ENCODE measurements at places on chromosomes 2 and 18.

DNA sequence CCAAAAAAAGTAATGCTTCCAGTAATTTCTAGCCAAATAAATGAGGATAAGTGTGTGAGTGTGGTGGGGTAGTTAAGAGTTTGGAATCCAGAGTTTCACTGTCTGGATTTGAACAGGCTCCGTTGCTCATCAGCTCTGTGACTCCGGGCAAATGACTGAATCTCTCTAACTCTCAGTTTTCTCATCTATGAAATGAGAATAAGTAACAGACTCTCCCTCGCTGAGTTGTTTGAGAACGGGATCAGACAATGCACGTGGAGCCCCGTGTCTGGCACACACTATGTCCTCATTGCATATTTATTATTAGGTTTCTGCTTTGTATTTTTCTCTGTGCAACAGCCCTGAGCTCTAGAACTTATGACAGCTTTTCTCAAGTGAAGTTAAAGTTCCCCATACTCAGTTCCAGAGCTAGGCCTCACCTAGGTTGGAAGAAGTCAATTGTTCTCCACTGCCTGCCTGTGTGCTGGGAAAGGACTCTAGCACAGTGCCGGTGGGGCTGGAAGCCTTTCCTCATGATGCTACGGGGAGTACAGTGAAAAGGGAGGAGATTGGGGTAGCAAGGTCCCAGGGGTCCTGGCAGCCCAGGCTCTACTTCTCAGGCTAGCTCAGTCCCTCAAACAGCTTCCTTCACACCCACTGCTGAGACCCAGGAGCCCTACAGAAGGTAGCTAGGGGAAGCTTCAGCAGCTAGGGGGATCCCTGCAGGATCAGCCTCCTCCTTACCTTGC lies 1.7 kb upstream of the ICOS start:
- DNase-seq: no peak

DNA sequence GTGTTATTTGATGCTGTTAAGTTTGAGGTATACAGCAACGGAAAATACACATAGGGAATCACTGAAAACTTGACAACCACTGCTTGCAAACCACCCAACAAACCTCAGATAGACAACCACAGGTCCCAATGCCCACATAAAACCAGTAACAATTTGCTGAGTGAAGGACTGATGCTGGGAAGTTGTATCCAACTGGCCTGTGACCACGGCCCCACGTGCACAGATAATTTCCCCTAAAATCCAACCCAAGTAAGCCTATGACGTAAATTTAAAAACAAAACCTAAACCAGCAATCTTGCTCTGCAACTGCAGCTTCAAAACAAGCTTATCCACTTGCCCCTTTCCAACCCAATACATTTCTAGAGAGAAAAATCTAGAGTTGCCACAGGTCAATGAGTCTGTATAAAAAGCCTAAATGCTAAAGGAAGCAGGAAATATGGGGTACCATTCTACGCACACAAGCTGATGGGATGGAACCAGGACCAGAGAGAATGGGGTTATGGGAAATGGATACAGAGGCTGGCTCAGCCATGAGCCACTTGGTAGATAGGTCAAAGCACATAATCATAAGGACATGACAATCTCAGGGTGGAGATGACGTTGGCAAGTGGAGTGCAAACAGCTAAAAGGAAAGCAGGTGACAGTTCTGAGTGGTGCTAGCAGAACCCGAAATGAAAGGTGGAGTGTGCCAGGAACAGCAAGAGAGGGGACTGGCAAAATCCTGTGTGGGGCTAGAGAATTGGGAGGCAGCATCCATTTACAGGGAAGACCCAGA lies 27.8 kb upstream of the CREB1 start:
- no peak for DNase-seq

DNA sequence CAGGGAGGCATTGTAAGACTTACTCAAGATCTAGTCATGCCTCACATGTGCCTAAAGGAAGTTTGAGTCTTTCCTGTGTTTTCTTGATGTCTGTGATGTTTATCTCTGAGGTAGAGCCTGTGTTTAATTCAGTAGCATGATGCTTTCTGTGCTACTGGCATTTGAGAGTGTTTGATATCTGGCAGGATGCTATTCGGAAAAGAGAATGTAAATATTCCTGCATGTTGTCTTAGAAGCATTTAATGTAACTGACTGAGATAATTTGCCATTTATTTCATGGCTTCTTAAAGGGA lies 58.8 kb downstream of the GREB1L start:
- DNase-seq: no peak

GRCh38 chr2:121748202-121748601 lies 7.2 kb upstream of the TSN start:
- DNase-seq: no peak

GRCh38 chr2:169933124-169933711 lies 106.0 kb downstream of the UBR3 start:
- no peak for DNase-seq

GRCh38 chr2:11387100-11387390 lies 42.6 kb upstream of the ROCK2 start:
- DNase-seq: no peak

DNA sequence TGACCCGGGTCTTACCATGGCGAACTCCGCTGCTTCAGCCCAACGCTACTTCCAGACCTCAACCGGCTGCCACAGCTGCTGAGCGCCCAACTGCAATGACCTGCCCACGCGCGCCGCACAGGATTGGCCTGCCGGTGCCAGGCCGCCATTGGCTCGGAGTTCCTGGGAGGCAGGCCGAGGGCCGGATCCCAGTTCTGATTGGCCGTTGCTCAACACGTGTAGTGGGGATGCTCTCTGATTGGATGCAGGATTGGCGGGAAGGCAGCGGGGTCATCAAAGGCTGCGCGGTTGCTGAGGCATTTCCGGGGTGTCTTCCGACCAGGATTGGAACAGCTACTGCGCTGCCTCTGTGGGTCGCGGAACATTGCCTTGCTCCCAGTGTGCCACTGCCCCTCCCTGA lies at the start of gene TUBA3E:
TSS of gene TUBA3E (minus strand) at position 97 of the 400 bp plus-strand sequence. CDS start at position 18, 79 bp downstream.
- DNase-seq: no peak

- DNase-seq: no peak
These were observed 102.8 kb upstream of the UBXN4 start for GRCh38 chr2:135638825-135639224.

DNA sequence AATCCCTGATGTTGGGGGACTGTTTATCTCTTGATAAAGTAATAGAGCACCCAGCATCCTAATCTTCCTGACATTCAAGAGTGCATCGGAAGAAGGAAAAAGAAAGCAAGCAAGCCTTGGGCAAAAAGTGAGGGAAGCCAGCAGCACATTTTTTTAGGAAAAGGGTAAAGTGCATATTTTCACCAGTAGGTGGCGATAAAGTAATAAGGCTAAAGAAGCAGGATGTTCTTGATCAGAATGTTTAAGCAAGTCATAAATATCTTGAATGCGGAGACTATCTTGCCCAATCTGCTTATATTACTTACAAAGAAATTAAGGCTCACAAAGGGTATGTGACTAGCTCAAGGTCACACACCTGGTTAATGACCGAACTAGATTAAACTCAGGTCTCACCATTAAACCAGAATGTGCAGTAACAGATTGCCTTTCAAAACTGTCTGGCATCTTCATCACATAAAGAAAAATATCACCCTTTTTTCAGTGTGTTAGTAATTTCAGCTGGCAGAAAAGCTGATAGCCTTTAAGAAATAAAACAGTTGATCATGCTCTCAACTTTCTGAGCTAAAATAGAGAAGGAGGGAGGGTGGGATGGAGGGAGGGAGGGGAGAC lies 83.8 kb downstream of the VIT start:
- DNase-seq: no peak

- no peak for DNase-seq
These were observed 239.4 kb upstream of the LYPD1 start for GRCh38 chr2:132909427-132909826.

- no peak for DNase-seq
These were observed 37.2 kb upstream of the DNMT3A start for GRCh38 chr2:25378731-25379490.

- no peak for DNase-seq
These were observed 30.5 kb downstream of the MAL start for GRCh38 chr2:95056044-95056443.

GRCh38 chr2:202052235-202052634 lies 18.6 kb downstream of the FZD7 start:
- DNase-seq: no peak

DNA sequence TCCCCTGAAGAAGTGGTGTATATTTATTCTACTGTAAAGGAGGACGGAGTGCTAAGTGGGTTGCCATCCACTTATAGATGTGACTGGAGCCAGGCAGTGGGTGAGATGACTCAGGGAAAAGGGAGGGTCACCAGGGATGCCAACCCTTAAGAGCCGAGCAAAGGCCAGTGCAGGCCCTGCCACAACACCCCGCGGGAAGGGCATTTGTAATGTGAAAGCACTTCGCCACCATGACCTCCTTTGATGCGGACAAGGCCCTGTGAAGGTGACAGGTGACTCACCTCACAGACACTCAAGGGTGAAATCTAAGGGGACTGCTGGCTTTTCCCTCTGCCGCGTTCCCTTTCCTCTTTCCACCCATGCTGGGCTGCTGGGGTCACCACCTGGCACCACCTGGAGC lies 50.2 kb upstream of the MRPL33 start:
- DNase-seq: no peak

DNA sequence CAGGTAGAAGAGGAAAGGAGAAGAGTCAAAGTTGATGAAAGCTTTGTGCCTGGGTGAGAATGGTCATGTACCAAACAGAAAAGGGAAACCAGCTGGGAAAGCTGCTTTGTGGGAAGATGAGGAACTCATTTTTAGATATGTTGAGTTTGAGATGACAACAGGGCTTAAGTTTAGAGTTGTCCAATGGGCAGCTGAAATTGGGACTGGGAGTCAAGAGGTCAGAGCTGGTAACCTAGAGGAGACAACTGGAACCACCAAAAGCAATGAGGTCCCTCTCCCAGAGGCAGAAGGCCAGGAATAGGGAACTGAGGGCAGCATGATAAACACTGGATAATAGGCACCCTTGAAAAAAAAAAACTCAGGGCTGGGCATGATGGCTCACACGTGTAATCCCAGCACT lies 48.8 kb downstream of the SLC4A1AP start:
- DNase-seq: no peak

GRCh38 chr2:113703386-113704299 lies 52.8 kb downstream of the SLC35F5 start:
- DNase-seq: no peak

DNA sequence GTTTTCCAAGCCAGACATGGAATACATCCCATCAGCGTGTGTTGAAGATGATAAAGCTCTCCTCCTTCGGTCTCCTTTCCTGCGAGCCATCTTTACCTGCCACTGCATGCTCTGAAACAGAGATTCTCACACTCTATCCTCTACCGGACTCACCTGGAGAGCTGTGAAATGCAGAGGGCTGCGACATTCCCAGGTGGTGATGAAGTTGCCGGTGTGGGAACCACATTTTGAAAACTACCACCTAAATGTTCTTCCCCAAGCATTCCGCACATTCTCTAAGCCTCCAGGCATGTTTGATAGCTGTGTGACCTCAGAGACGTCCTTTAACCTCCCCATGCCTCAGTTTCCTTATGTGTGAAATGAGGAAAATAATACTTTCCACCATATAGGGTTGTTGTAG lies 226.2 kb upstream of the RAB6C start:
- no peak for DNase-seq

- DNase-seq: no peak
These were observed 18.1 kb downstream of the CAPN14 start for GRCh38 chr2:31199206-31199605.

GRCh38 chr18:36633961-36634412 lies 194.8 kb downstream of the TPGS2 start:
- DNase-seq: no peak

DNA sequence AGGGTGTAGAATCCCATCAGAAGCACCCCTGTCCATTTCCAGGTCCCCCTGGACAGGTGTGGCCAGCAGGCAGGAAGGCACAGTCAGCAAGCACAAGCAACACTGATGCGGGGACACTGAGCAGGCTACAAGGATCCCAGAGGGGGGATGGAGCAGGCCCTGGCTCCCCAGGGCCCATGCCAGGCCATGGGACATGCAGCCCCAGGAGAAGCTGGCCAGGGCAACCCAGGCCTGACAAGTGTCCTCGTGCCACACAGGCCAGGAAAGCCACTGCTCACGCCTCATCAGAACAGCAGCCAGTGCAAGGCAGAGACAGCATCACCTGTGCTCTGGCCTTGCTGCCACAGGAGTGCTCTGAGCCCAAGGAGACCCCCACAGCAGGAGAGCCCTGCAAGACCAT lies 14.1 kb upstream of the GPC1 start:
- no peak for DNase-seq

GRCh38 chr18:31634331-31634713 lies 42.6 kb downstream of the TTR start:
- no peak for DNase-seq

DNA sequence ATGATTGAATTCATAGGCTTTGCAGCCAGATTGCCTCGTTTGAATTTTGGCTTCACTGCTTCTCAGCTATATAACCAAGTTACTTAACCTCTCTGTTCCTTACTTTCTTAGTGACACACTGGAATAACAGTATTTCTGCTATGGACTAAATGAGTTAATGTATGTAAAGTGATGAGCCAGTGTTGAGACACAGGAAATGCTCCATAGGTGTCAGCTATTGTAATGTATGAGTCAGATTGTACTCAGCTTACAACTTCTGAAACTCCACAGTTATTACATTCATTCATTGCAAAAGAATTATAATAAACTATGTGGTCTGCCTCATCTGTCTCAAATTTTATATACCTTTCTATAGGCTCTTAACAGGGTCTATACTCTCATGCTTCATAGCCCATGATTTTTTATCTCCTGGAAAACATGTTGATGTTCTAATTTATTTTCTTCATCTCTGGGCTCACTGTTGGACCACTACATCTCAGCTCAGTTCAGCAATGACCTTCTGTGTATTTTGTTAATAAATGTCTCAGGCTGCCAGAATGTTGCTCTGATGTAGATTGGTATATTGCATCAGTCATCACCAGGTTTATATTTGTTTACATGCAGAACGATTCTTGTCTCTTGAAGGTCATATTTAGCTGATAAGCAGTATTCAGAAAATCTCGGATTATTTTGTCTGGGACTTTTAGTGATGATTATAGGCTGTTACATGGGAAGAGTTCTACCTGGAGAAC lies 76.2 kb downstream of the MAP3K20 start:
- no peak for DNase-seq

- DNase-seq: peak; percentile 60
These were observed at the start of gene SPRED2 for GRCh38 chr2:65432227-65433190. SPRED2 (minus strand) TSS chr2:65432599; CDS start chr2:65431987, 612 bp downstream.

DNA sequence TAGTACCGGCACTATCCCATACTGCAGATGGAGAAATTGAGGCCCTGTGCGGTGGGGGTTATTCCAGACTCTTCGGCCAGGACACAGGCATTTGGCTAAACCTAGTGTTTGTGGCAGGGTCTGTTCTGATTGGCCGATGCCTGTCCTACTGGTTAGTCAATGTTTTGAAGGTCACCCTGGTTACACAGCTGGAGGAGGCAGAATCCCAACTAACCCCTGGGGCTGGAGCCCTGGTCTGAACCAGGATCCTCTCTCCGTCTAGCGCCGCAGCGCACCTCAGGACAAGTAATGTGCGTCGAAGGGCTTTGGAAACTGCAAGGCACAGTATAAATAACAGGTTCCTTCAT lies 19.4 kb downstream of the TEX44 start:
- DNase-seq: no peak

GRCh38 chr18:24075767-24076597 lies 61.4 kb downstream of the TTC39C start:
- peak; percentile 71 for DNase-seq

- no peak for DNase-seq
These were observed 36.0 kb downstream of the SERTAD2 start for GRCh38 chr2:64617631-64618151.

Data from activated CD4-positive, alpha-beta T cell treated with anti-CD3 and anti-CD28 coated beads for 24 hours (primary cell).